Fibroblast of skin of scalp (primary cell): ENCODE measurements at places on chromosomes 5 and 9.

GRCh38 chr5:107323536-107323935 is 347.2 kb downstream of the EFNA5 start:
- DNase-seq, result no peak

DNA sequence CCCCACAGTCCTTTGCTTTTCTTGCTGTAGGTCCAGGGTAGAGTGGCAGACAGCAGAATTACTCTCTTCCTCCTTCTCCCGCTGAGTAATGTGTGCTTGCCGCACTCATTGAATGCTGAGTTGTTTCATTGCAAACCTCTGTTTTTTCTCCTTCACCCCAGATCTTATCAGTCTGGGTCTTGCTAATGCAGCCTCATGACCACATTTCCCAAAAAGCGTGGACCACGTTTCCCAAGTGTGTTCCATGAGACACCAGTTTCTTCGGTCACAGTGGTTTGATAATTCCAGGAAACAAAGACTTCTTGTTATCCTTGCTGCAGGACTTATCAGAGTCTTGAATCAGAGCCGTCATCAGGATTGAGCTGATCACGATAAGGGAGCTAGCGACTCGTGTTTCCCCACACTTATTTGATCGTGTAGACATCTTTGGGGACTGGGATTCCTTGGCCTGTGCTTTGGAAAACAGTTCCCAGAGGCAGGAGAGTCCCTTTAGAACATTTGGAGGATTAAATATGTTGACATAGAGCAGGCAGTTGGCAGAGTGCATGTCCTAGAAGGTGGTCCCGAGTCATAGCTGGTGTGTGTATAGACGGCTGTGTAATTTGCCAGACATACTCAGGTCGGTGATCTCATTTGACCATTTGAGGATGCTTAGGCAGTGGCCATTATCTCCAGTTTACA is 4.4 kb downstream of the LRRC8A start:
- DNase-seq, result no peak

- DNase-seq, result no peak
Observed at GRCh38 chr9:127537792-127538191, 74.3 kb upstream of the STXBP1 start.

DNA sequence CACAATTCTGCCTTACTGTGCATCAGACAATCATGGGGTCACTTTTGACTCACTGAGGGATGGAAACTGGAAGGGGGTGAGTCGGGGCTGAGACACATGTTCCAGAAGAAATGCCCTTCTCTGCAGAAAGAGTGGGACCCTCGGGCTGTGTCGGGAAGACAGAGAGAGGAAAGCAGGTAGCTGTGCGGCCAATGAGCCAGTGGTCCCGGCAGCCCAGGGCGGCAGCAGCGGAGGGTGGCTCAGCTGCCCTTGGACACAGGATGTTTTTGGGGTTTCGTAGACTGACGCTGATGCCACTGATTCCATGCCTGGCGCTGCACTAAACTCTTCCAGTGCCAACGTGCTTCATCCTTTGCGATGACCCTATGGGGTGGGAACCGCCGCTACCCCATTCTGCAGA is 78.4 kb upstream of the PPP1R26 start:
- no peak for DNase-seq

DNA sequence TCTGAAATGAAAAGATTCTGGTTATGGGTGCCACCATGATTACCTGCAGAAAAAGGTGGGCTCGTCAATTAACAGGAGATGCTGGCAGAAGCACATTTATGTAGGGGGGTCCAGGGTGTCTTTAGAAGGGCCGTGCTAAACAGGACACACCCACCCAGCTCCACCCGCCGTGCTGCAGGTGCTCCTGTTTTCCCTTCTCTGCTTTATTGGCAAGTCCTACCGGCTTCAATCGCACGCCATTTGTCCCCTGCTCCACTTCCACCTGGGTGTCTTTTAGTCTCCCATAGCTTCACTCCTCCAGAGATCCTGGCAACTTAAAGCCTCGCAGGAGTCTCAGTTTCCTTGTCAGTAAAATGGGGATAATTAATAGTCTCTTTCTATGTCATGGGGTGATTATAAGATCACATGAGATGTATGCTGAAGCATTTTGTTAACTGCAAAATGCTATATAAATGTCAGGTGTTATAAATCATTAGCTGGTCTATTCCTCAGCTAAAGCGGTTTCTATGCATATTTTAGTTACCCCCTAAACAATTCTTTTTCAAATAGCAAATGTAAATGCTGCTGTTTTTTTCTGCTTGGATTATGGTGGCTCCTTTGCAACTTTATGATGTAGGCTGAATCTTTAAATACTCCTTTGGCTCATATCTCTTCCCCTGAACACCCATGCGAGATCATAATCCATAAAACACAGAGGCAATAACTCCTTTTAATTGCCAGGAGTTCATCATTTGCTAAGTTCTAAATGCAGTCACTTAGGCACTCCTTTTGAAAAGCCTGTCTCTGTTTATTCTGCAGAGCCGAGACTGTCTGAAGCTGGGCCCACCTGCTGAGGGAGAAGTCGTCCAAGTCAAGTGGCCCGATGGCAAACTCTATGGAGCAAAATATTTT is 406.9 kb downstream of the KDM4C start:
- no peak for DNase-seq
